ENCODE measurements at places on chromosomes 13 and 19.

- DNase-seq, result no peak
Observed at GRCh38 chr13:44465318-44465717, 91.7 kb downstream of the SERP2 start.

GRCh38 chr19:11448923-11449554 is 13.6 kb downstream of the PRKCSH start:
- no peak for DNase-seq

GRCh38 chr19:29941828-29942403 is at the start of gene URI1:
Gene URI1 (plus strand): TSS chr19:29942239. CDS start chr19:29942548, 309 bp downstream.
- peak; percentile 93 for DNase-seq

DNA sequence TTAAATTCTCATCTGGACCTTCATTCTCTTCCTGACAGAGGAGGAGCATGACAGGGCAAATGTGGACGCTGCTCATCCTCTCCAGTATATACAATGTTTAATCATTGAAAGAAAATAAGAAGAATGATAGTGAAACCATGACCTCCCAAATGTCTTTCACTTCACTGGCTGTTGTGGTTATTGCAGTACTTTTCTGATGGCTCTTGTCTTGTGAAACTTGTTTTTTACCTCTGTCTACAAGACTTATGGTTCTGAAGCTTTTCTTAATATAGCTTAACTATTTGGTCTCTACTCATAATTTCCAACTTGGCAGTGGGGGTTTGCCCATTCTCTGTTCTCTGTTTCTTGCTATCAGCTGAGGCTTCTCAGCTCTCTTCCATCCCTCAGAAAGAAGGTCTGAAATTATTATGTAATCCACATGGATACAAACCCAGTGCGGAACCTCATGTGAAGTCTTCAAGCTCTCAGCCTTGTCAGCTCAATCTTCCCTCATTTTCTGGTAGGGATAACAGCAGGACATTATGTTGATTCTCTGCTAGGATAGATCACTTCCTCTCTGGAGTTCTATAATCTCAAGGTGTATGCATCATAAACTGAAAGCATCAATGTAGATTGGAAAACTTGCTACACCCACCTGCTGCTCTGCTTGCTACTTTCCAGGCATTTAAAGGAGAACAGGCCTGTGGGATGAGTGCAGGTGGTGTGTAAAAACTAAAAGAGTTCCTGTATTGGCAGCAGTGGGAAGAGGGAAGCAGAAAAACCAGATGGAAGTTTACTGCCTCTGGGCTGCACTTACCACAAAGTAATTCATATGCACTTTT is 250.3 kb upstream of the HTR2A start:
- DNase-seq, result no peak

DNA sequence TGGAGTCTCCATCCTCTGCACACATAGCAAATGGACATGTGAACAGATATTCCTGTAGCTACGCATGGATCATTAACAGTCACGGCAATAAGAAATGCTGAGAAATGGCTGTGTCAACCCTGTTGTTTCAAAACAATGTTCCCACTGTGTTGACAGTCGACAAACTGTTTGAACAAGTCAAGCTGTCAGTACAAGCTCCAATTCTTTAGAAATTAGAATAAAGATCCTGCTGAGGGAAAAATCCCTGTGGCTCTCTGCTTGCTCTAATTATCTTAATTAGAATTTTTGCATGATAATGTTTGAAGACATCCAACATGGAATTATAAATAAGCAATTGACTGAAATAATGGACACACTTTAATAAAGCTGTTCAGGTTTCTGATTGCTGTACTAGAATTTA is 37.9 kb upstream of the CPB2 start:
- DNase-seq, result no peak

GRCh38 chr13:25302121-25302520 is 696 bp downstream of the NUP58 start:
- no peak for DNase-seq

DNA sequence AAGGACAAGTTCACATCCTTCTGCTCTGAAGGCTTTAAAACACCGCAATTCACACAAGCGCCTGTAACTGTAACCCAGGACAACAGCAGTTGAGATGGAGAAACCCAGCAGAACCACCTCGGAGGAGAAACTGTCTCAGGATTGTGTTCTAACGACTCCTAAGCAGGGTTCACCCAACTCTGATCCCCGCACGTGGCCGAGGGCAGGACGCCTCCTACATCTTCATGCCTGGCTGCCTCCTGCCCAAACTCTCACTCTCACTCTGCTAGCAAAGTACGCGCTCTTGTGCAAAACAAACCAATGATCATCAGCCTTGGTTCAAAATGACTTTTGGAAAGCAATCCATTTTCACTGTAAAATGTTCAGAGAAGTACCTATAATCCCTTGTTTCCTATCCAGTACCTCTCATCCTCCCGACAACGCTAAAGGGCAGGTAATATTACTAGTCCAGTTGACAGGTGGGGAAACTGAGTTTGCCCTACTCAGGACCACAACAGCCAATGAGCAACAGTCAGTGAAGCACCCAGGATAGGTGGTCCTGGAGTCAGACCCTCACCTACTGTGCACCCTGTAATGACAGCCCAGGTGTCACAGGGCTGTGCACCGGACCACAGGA is 25.6 kb downstream of the EPS15L1 start:
- no peak for DNase-seq

DNA sequence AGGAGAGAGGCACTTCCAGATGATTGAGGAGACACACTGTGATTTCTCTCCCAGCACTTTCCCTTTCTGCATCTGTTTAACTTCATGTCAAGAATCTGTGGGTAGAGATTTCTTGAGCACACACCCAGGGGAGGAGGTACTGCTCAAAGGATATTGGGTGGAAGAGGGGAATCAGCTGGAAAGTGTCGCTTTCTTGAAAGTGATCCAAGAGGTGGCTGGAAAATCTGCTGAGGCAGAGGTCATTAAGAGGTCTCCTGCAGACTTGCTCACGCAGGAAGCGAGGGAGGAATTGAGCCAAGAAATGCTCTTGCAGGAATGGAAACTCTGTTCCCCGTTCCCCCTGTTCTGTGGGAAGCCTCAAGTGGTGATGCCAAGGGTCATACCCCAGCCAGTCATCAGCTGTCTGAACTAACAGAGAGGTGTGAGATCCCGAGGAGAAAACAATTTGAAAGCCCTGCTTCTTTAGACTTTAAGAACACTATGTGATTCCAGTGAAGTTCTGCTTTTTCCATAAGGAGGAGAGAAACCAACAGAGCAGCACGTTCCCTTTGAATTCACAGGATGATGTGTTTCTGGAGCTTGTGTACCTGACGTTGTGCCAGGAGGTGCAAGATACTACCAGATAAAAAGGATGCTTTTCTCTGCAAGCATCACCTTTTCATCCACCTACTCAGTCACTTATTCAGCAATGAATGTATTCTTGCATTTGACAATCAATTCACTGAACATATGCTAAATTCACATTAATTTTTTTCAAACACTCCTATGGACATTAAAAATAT is 163.4 kb upstream of the GPR12 start:
- DNase-seq, result no peak

DNA sequence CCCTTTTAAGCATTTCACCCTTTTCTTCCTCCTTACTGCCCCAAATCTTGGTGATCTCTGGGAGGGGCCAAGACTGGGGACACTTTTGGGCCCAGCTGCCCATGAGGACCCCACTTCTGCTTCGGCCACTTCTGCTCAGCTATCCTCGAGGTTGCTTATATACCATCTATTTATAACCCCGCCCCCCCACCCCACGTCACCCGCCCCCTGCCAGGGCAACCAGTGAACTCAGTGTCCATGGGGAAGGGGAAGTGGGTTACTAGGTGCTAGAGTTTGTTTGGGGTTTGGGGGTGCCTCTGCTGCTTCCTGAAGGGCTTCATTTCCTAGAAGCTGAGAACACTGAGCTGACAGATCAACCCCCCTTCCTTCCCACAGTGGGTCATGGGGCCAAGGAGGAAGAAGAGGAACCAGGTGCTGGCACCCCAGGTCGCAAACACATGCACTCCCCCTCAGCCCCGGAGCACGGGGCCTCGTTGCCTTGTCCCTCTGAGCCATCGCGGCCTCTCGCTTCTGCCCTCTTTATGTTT is 6.1 kb upstream of the ADGRE5 start:
- peak; percentile 93 for DNase-seq

- no peak for DNase-seq
Observed at GRCh38 chr13:61466280-61466679, 50.6 kb upstream of the PCDH20 start.

DNA sequence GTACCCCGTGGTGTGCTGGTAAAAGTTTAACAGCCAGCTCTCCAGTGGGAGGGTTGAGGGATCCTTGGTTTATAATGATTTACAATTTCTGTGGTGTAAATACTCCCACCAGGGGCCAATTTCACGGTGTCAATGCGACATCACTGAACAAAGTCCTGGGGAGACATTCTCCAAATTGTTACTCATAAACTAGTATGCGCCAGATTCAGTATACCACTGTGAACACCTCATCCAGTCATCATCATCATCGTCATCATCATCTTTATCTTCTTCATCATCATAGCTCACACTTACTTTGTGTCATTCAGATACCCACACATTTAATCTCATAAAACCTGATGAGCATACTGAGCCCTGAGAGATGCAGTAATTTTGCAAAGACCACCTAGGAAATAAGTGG is 17.2 kb upstream of the TNFSF14 start:
- DNase-seq, result no peak

Data from immature natural killer cell (primary cell).